GM04504 (cell line): ENCODE measurements at places on chromosomes 13 and 19.

DNA sequence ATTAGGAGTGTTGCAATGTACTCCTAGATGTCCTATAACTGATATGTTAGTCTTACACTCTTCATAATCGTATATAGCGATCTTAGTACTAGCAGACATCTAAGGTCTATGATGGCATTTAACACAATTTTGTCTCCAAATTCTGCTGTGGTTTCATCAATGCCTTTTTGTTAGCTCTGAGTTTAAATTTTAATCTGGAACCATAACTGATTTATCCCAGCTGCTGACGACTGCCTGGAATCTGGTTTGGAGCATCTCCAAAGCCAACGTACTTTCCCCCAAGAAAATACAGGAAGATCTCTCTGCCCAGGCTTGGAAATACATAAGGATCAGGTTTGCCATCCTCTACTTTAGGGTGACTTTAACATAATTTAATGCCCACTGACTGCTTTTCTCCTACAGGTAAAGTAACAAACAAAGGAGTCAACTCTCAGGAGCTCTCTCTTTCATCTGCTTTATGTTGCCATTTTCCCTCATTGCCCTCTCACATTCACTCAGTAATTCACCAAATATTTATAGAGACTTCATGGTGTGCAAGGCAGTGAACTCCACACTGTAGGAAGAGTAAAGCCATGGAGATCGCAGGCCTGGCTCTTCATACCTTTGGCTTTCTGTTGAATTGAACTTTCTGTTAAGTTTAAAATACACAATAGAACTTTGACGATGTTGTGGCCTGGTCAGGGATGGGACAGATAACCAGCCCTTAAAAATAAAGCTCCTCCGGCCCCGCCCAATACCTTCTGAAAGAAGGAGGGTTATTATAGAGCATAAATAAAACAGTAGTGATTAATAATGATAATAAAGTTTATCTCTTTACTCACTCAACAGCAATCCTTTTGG lies 23.3 kb upstream of the SPART start:
- DNase-seq, result no peak

- no peak for DNase-seq
Observed at GRCh38 chr19:5130371-5131030, 161.6 kb downstream of the KDM4B start.

GRCh38 chr13:30196025-30196424 lies 111.3 kb downstream of the KATNAL1 start:
- DNase-seq, result peak; percentile 22

GRCh38 chr19:30699871-30700280 lies 327.7 kb downstream of the ZNF536 start:
- no peak for DNase-seq

- DNase-seq, result no peak
Observed at GRCh38 chr19:2014731-2015607, 545 bp downstream of the BTBD2 start.

GRCh38 chr19:19262190-19263057 lies 10.7 kb downstream of the TM6SF2 start:
- no peak for DNase-seq
